ENCODE measurements at places on chromosomes 11 and 22.

GRCh38 chr11:40291329-40291728 lies 1168.1 kb downstream of the LRRC4C start:
- no peak for DNase-seq

DNA sequence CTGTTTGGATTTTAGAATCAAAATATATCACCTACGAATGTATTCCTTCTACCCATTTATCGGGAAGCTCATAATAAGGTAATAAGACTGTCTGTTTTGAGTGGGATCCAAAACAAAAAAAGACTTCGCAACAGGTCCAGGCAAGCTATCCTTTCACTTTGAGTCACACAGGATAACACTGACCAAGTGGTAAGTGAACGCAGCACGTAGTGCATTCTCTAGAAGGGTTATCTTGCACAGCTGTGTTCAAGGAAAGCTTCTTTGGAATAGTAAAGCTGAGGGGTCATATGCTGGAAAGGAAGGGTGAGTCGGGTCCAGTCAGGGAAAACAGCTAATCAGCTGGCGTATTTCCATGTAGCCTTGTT lies 22.3 kb upstream of the NRGN start:
- DNase-seq, result no peak

- DNase-seq, result no peak
Measured at GRCh38 chr11:84721561-84721961, 905.6 kb downstream of the DLG2 start.

DNA sequence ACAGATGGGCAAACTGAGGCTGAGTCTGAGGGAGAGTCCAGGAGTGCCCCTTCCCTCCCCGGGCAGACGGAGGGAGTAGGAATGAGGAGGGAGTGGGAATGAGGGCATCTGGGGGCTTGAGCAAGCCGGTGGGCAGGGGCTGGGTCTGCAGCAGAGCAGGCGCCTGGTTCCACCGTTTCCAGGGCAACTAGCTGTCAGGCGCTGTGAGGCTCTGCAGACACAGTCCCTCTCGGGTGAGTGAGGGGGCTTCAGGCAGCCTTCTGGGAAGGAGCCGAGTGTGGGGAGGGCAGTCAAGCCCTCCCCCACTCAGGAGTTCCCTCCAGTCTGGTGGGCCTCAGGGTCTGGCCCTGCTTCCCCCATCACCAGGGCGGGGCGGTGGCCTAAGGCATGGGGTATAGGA lies 19.0 kb downstream of the TMEM258 start:
- no peak for DNase-seq

GRCh38 chr11:65096926-65097325 lies 912 bp downstream of the VPS51 start:
- DNase-seq, result no peak

DNA sequence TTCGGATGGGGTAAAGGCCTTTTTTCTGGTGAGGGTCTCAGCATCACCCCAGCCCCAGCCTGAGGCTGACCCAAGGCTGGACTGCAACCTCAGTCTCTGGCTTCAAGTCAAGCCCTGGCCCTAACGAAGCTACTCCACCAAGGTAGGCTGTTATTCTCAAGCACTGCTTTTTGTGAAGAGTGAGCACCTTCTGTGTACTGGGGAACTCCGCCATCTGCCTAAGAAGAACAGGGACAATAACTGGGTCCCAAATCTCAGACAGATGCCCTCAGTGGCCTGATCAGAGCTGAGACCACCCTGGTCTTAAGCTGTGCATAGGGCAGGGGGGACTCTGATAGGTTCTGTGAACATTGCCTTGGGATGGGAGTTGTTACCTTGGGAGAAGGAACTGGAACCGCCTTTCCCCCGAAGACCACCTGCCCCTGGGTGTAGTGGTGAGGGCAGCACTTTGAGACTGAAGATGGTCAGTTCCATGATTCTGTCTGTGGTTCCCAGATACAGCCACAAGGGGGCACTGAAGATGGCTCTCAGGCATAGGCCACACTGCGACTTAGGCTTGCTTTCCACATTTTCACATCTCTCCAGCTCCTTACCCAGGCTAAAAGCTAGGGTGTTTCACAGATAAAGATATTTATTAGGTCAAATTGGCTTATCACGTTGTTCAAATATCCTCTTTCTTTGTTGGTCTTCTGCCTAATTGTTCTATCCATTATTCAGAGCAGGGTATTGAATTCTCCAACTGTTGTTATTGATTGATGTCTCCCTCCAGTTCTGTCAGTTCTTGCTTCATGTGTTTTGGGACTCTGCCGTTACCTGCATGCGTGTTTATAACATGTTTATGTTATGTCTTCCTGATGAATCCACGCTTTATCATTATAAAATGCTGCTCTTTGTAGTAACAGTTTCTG lies 11.8 kb upstream of the UVRAG start:
- DNase-seq, result peak; percentile 56

DNA sequence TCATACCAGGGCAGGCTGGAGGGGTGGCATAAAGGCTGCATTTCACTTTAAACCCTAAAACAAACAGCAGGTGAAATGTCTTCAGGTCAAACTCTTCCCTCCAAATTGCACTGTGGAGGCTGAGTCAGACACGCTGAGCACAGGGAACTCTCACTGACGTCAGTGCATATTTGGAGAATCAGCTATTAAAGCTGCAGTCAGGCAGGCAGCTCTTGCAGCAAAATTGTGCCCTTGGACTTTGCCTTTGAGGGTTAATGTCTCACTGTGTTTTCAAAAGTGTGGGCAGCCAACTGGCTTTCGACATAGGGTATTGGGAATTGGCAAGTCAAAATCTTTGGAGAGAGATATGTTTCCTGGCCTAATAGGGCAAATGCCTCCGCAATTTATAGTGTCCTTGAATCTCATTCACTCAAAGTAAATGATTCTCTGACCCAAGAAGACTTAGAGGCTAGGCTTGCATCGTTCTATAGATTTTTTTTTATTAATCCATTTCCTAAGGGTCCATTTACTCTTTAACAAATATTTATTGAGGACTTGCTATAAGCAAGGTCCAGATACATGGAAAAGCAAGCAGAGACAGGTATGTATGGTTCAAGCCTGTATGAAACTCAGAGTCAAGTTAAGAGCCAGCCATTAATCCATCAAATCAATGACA lies 27.7 kb upstream of the SMCO4 start:
- no peak for DNase-seq

DNA sequence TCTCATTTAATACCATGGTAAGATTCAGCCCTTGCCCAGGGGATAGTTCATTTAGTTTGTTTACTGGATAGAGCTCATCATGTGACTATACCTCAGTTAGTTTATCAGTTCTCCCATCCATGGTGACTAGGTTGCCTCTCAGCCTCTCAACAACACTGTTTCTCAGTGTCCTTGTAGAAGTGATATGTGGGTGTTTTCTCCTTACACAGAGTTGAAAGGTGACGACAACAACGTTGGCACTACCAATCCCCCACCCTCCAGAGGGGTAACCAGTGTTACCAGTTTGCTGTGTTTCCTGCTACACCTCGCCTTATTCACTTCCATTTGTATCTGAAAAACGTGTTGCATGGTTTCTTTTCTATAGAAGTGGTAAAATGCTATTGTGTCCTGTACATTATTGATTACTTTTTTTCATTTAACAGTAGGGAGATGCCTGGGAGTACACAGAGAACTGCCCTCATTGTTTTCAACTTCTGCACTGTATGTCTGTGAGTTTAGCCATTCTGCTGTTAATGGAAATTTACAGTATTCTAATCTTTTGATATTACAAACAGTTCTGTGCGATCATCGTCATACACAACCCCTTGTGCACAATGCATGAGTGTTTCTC lies 11.6 kb downstream of the NEAT1 start:
- DNase-seq, result no peak

- DNase-seq, result no peak
Measured at GRCh38 chr11:117444711-117445658, 117.3 kb downstream of the CEP164 start.

GRCh38 chr11:124745835-124746620 lies 6.0 kb downstream of the VSIG2 start:
- DNase-seq, result no peak

DNA sequence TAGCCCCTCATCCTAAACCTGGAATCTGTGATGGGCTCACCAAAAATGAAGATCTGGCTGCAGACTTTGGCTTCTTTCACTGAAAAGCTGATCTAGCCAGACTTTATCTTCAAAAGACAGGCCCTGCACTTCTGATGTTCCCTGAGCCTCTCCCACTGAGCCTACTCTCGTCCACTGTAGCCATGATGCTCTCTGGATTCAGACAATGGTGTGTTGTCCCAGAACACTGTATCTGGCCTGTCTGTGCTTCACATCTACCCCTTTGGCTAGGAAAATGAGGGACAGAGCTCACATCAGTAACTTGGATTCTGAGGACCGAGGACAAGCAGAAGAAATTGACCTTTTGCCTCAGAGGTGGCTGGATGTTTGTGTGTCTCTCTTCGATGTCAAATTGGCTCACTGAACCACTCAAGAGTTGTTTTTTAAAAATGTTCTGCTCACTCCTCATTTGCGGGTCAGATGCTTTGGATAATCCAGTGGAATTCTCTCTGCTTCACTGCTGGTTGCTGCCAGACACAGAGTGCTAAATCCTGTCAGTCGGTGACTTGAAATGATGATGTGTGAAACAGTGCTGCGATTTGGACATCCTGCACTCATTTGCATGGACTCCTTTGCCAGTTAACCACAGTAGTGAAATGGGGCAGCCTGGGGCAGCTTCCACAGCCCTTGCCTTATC lies 67.5 kb downstream of the ARFGAP2 start:
- no peak for DNase-seq

DNA sequence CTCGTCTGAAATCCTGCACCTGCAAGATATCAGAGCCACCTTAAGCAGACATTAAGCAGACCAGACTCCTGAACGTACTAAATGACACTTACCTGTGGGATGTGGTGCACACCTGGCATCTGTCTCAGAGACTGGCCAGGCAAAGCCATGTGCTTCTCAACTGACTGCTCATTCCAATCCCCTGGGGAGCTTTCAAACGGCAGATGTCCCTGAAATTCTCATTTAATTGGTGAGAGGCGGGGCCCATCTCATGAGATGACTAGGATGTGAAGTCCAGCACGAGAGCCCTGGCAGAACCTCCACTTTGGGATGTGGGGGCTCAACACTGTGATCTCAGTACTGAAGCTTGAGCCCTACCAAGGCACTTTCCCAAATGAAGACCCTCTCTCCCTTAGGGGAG lies 84.9 kb upstream of the HMGXB4 start:
- no peak for DNase-seq

Data from stimulated activated CD4-positive, alpha-beta T cell treated with anti-CD3 and anti-CD28 coated beads, Interleukin-12 subunit alpha, Interleukin-12 subunit beta, amount 100 ng/mL, for 48 hours (primary cell).